ENCODE measurements at places on chromosomes 5 and 9.
A peak's percentile ranks its signal among the peaks of the same experiment; 100 is the strongest.

- no peak for DNase-seq
Observed at GRCh38 chr9:119453980-119454379, 84.7 kb upstream of the BRINP1 start.

GRCh38 chr9:71885467-71885866 lies 25.5 kb downstream of the ABHD17B start:
- DNase-seq: no peak

DNA sequence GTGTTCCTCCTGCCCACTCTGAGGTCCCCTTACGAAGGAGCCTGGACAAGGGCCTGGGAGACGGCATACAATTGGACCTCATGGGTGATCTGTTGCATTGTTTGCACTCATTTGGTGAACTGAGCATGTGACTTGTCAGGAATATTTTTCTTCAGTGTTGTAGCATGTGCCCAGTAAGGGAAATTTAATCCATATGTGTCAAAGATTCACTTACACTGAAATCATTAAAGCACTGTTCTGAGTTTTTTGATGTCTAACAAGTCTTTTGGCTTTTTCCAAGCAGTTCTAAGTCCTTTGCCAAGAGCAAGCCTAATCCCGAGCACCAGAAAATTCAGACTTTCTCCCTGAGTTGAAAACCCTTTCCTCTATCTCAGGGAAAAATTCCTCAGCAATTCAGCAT lies 61.6 kb upstream of the RPS23 start:
- DNase-seq: no peak

GRCh38 chr9:131891598-131891997 lies 151.7 kb upstream of the RAPGEF1 start:
- DNase-seq: no peak

DNA sequence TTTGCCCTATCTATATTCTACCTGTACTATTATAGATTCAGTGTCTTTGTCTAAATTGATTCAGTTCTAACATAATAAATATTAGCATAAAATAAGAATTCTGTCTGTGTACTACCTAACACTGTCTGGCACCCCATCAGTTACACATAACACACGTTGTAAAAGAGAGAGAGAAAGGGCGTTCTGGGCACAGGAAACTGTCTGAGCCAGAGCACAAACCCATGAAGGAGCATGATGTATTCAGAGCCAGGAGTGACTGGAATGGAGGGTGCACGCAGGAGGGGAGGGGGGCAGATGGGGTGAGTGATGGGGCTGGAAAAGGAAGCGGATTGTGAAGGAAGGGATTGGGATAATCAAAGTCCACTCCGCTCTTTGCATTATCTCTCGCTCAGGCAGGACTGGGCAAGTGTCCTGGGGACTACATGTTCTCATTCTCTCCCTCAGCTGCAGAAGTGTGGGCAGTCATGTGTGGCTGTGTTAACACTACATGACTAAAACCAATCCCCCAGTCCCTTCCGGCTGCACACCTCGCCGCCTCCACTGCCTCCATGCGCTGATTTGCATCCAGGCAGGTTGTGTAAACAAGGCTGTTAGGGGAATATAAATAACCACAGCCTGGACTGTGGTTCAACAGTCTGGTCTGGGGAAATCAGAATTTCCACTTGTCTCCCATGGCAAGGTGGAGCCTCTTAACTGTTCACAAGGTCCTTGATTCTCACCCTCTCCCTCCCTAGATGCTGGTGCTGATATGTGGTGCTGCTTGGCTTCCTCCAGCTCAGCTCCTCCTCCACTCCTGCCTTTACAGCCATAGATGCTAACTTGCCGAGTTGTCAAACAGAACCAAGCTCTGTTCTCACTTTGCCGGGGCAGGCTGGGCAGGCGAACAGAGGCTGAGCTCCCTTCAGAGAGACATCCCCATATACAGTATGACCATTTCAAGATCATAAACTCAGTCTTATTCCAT lies 367.5 kb upstream of the BRINP1 start:
- no peak for DNase-seq

GRCh38 chr9:87586731-87587355 lies 89.2 kb downstream of the DAPK1 start:
- no peak for DNase-seq

DNA sequence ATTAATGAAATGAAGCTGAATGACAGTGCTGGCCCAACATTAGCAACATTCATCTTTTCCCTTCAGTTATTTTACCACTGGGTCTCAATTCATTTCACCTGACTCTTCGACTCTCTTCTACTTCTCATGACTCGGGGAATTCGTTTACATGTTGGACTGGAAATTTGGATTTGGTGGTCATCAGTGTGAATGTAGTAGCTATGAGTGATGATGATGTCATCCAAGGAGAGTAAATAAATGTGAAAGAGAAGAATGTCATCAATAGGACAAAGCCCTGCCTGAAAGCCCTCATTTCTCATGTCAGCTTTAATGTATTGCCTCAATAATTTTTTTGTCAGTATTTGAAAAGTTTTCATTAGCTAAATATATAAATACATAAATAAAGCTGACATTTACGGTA lies 21.9 kb upstream of the CFAP95 start:
- no peak for DNase-seq

DNA sequence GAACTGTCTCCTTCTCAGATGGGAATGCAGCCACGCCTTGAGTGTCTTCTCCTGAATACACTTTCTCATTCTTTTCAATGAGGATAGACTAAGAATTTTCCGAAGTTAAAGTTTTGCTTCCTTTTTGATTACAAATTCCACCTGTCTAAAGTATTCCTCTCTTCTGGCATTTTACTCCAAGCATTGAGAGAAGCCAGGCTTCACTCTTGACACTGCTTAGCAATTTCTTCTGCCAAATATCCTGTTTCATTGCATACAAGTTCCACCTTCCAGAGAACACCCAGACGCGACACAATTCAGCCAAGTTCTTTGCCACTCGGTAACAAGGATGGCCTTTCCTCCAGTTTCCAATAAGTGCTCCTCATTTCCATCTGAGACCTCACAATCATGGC lies 35.6 kb upstream of the COL5A1 start:
- DNase-seq: no peak

DNA sequence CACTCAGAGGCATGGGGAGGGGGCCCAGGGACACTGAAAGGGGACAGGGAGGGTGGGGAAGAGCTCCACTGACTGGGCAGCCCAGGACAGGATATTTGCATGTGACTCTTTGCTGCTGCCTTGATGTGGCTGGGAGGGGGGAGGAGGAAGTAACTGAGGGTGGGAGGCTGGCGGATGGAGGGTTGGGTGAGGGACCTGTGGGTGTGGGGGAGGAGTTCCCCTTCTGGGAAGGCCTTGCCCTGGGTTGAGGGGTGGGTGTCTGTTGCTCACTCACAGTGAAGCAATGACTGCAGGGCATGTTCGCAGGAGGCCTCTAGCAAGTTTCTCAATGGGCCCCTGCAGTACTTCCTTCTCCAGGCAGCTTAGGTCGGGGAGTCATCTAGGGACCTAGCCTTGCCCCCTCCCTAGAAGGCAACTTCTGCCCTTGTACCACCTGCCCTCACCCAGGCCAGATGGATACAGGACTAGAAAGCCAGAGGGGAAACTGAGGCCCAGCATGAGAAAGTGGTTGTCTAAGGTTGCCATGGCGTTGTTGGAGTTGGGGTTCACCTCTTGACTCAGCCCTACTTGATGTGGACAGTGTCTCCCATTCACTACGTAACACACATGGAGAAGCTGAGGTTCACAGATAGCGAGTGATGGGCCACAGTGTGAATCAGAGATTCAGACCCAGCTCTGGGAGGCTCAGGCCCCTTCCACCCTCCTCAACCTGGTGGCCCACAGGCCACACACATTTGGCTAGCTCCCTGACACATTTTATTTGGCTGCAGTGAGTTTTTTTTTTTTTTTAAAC lies 3.0 kb downstream of the GRK6 start:
- DNase-seq: peak; percentile 70

DNA sequence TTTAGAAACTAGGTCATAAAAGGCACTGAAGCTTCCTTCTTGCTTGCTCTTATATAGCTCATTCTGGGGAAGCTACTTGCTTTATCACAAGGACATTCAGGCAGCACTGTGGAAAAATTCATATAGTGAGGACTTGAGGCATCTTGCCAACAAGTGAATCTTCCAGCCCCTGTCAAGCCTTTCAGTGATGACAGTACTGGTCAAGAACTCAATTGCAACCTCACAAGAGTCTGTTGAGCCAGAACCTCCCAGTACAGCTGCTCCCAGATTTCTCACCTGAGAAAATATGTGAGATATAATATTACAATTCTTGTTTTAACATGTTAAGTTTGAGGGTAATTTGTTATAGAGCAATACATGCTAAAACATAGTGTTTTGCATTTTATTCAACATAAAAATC lies 2011.0 kb upstream of the NUDT12 start:
- no peak for DNase-seq

DNA sequence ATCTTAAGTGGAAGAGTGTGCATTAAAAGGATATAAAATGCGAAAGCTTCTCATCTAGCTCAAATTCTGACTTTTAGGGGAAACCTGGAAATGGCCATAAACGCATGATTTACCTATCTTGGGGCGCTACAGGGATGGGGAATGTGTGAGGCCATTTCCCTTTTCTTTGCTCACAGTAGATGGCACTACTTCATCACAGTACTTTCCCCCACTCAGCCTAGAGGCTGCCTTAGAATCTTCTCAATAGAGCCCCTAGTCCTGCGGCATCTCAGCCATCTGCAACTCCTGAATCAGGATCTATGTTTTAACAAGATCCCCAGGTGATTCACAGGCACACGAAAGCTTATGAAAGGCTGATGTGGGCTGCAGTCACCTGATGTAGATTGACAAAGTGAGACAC lies 110.8 kb downstream of the LHFPL2 start:
- no peak for DNase-seq

GRCh38 chr5:137630216-137630971 lies 105.5 kb downstream of the KLHL3 start:
- DNase-seq: no peak

DNA sequence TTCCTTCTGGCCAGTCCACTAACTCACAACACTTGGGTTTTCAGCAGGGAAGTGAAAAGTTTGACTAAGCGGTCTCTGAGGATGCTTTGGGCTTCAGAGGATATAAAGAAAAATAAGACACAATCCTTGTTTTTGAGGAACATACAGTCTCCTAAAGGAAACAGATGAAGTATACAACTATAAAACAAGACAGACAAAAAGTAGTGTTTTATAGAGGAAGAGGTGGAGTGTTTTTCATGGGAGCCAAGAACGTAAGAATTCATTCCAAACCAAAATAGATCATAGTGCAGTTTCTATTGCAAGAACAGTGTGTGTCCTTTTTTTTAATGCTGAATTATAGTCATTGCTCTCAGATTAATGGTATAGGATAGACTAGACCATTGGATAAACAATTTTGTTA lies 586.9 kb upstream of the BRINP1 start:
- DNase-seq: no peak

- DNase-seq: no peak
Observed at GRCh38 chr5:162107591-162107990, 40.0 kb downstream of the GABRG2 start.

GRCh38 chr5:112142769-112143270 lies 276.3 kb downstream of the EPB41L4A start:
- DNase-seq: no peak

DNA sequence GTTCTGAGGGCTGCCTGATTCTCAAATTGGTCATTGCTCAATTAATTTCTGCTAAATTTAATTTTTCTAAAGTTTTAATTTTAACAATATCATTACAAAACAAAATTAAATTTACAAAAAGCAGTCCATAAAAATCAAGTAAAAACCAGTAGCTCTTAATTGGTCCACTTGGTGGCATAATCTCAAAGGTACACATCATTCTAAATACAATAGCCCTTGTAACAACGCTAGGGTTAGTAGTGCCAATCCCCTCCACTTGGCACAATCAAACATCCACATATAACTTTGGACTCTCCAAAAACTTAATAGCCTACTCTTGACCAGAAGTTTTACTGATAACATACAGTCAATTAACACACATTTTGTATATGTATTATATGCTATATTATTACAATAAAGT lies 1.9 kb upstream of the NDUFB6 start:
- DNase-seq: no peak

GRCh38 chr9:6611865-6612264 lies 33.7 kb downstream of the GLDC start:
- DNase-seq: no peak

DNA sequence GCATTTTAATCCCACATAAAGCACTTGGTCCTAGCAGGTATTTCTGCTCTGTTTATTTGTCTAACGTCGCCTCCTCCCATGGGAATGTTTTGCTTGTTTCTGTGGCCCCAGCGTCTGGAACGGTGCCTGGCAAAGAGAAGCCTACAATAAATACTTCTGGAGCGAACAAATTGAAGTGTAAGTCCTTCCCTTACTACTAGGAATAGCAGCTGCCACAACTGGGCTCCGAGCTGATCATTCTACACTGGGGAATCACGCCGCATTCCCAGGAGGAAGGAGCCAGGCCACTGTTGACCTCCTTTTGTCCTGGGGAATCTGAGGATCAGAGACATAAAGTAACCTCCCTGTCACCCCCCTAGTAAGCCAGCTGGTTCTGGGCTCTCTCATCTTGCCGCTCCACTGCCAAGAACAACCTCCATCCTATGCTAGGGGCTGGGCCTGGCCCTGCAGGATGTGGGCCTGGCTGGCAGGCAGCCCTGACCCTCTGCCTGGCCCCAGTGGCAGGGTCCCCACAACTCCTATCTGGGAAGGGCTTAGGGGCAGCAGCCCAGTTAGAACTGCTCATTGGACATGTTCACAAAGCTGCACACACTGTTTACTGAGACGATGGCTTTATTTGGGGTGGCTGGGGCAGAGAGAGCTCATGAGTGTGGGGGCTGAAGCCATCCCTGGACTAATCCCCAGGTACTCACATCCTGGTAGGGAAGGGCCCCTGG lies 82.8 kb downstream of the GTF3C4 start:
- no peak for DNase-seq

DNA sequence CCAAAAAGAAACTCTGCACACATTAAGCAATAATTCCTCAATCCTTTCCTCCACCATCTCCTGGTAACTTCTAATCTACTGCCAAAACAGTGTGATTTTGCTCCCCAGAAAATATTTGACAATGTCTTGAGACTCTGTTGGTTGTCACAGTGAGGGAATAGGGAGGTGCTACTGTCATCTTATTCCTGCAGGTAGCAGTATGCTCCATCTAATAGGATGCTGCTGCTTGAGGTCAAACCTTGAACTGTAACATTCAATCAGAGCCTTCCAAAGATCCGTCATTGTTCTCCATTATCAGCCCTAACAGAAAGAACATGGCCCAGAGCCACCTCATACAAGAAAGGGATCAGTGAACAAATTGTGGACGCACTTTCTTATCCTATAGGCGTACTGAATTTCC lies 514.7 kb upstream of the GRIN3A start:
- no peak for DNase-seq

- no peak for DNase-seq
Observed at GRCh38 chr9:129916707-129917106, 81.4 kb downstream of the USP20 start.

DNA sequence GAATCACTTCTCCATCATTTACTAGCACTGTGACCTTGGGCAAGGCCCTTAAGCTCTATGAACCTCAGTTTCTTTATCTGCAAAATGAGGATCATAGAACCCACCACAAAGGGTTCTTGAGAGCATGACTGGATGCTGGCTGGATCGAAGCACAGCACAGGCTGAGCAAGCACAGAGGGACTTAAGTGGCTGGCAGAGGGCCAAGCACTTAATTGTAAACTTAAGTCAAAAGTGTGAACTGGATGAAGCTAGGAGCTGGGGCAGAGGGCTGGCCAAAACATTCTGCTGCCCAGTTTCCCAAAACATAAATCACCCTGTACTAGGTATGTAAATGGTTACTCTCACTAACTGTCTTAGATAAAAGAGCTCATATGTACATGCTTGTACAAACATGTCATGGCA lies 112.3 kb upstream of the WWC1 start:
- DNase-seq: no peak

GRCh38 chr5:171543148-171543815 lies 123.8 kb downstream of the FGF18 start:
- DNase-seq: no peak

- DNase-seq: no peak
Observed at GRCh38 chr9:136626066-136626725, 36.5 kb upstream of the EGFL7 start.
